H1 (cell line): ENCODE measurements at places on chromosomes 6 and 20. TPM values are rescaled to one million over a fixed set of nuclear protein-coding genes. Genes with fewer than 3 reads are reported as not detected.

GRCh38 chr6:35213298-35213791 lies 411 bp upstream of the SCUBE3 start:
- peak overlapping the region; percentile 45 for H3K4me3 ChIP-seq
- DNase-seq: no peak

DNA sequence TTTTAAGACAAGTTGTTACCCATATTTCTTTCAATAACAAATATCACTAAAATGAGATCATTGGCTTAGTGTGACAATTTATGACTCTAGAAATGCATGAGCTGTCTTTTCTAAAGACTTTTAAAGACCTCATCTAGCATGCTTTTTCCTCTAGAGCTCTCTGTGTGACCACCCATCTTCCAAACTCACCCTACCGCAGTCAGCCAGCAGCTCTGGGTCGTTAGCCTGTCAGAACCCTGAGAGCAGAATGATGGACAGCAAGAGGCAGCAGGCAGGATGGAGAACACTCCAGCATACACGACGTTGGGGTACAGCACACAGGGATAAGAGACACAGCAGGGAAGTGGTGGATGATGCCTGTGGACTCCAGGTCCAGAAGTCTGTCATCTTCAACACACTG lies 45.1 kb upstream of the TBX18 start:
- no peak overlapping the region for H3K4me3 ChIP-seq
- H3K4me1 ChIP-seq: no peaks in the 10 kb centered on the region
- no peaks in the 10 kb centered on the region for H3K27me3 ChIP-seq
- H3K27ac ChIP-seq: no peak overlapping the region

GRCh38 chr6:168105813-168106632 lies 27.0 kb upstream of the FRMD1 start:
- no peak for DNase-seq
- no peaks in the 10 kb centered on the region for H3K36me3 ChIP-seq
- H3K4me1 ChIP-seq: no peaks in the 10 kb centered on the region
- H3K27ac ChIP-seq: no peak overlapping the region
- H3K27me3 ChIP-seq: peaks cover 10% of the 10 kb centered on the region; the same call in 1 of the 2 replicates
- H3K4me3 ChIP-seq: no peak overlapping the region

DNA sequence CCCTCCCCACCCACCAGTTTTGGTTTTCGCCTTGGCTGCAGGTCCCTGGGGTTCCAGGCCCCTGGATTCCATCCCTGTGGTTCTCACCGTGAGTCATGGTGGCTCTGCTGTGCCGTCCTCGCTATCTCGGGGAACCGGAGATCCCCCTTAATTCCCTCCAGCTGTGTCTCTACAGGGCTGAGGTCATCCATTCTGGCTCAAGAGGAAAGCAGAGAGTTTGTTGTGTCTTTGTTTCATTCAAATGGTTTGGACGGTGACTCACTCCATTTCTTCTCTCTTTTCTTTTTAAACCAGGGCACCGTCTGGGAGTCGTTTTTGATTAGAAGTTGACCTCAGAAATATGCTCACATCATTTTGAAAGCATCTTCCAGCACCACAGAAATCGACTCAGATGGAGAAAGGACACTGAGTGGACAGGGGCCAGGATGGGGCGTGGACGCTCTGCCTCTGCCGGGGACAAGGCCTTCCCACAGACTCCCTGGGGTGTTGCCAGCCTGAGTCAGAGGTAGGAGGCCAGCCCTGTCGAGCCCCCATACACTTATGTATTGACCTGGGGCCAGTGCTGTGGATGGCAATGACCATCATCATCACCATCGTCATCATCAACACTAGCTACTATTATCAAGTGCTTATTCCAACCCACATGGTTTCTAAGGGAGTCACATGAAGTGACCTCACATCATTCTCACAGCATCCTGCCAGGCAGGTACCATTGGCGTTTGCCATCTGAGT lies 176.2 kb downstream of the NFATC2 start:
- no peaks in the 10 kb centered on the region for H3K36me3 ChIP-seq
- no peak overlapping the region for H3K27ac ChIP-seq
- H3K4me3 ChIP-seq: no peak overlapping the region
- no peaks in the 10 kb centered on the region for H3K4me1 ChIP-seq
- no peak for DNase-seq

GRCh38 chr6:32785781-32786533 lies 22.6 kb upstream of the HLA-DQB2 start:
- no peaks in the 10 kb centered on the region for H3K27me3 ChIP-seq
- DNase-seq: peak; percentile 49
- no peak overlapping the region for H3K4me3 ChIP-seq
- H3K4me1 ChIP-seq: no peaks in the 10 kb centered on the region; the same call in 1 of the 2 replicates
- no peaks in the 10 kb centered on the region for H3K36me3 ChIP-seq
- no peak overlapping the region for H3K27ac ChIP-seq

The MEP1A gene
- total RNA-seq: not detected in 2 replicates

The SYNJ2 gene
- total RNA-seq: 13.5 and 13.9 TPM in 2 replicates

DNA sequence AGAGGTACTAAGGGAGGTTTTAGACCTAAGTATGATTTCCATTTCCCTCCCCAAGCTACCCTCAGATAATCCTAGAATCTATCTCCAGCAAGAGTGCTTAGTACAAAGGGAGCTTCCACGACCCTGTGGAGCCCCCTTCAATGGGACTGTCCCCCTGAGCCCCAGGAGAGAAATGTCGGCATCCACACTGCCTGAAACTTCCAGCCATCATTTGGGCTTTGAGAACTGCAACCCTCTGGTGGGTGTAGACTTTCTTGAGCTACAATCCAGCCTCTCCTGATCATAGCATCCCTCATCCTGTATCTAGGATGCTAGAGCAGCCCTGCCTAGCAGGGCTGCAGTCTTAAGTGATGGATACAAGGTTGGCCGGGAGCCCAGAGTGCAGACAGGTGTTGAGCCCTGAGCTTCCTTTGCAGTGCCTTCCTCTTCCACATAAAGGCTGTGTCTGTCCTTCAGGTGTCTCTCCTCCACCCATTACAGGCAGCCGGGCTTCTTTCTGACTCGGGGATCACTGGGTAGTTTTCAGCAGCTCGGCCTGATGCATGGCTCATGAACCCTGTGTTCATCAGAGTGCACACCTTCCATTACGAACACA lies 424.5 kb downstream of the PREX1 start:
- DNase-seq: no peak
- H3K27me3 ChIP-seq: no peaks in the 10 kb centered on the region; the same call in 1 of the 2 replicates
- H3K4me1 ChIP-seq: peaks cover 6% of the 10 kb centered on the region; the same call in 1 of the 2 replicates
- no peaks in the 10 kb centered on the region for H3K36me3 ChIP-seq

The CLIC5 gene
- total RNA-seq: 0.15 TPM in 1 of 2 replicates, not detected in the other
